Stimulated activated CD4-positive, alpha-beta T cell treated with anti-CD3 and anti-CD28 coated beads, Interleukin-1b, Interleukin-23, amount 100 ng/mL, for 1 hour (primary cell): ENCODE measurements at places on chromosomes 12 and 14.

DNA sequence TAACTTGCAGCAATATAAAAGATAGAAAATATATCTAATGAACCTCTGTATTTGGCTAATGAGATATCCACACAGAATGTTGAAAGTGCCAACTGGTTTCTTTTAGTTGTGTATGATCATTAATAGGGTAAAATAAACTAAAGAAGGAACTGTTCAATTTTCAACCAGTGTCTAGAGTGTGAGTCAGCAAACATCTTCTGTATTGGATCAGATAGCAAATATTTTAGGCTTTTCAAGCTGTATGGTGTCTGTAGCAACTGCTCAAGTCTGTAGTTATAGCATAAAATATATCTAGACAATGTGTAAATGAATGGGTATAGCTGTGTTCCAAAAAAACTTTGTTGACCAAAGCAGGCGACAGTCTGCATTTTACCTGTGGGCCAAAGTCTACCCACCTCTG is 23.5 kb upstream of the NOVA1 start:
- DNase-seq: no peak

- DNase-seq: no peak
Observed at GRCh38 chr12:78863482-78864402, 832 bp upstream of the SYT1 start.

GRCh38 chr12:18861287-18861858 is 123.5 kb downstream of the CAPZA3 start:
- no peak for DNase-seq

- DNase-seq: no peak
Observed at GRCh38 chr12:65355461-65355860, 77.0 kb downstream of the MSRB3 start.

DNA sequence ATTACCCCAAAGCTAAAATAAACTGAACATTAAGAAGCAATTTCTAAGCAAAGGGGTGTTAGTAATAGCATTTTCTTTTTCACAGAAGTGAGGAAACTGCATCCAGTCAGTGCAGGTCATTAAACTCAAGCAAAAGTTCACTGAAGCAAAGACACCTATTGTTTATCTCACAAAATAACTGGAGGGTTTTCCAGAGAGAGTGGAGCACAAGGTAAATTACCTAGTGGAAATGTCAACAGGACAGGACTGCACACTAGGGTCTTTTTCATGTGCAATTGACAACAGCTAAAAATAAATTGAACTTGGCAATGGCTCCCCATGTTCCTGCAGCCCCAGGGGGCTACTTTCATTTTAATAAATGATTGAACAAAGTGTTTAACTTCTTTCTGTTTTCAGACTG is 742.0 kb downstream of the GALC start:
- no peak for DNase-seq

- no peak for DNase-seq
Observed at GRCh38 chr12:103799504-103799856, 41.6 kb downstream of the NT5DC3 start.

GRCh38 chr12:51677284-51677968 is 86.4 kb downstream of the SCN8A start:
- DNase-seq: no peak

- peak; percentile 70 for DNase-seq
Observed at GRCh38 chr12:1594261-1595025, at the start of gene FBXL14. Gene FBXL14 (minus strand): TSS chr12:1594581. CDS start chr12:1594066, 515 bp downstream.

- DNase-seq: no peak
Observed at GRCh38 chr14:92633724-92634123, 114.7 kb downstream of the LGMN start.

DNA sequence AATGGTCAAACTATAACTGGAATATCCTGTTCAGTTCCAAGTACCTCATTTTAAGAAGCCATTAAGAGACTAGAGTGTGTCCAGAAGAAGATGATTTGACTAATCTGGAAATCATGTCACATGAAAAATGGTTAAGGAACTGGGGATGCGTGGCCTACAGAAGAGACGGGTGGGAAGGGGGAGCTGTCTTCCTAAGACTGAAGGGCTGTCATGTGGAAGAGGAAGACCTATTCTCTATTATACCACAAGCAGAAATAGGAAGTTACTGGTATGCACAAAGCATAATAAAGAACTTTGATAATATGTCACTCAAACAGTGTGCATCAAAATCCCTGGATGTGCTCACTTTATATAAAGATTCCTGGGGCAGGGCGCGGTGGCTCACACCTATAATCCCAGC is 50.3 kb downstream of the HECTD4 start:
- no peak for DNase-seq

DNA sequence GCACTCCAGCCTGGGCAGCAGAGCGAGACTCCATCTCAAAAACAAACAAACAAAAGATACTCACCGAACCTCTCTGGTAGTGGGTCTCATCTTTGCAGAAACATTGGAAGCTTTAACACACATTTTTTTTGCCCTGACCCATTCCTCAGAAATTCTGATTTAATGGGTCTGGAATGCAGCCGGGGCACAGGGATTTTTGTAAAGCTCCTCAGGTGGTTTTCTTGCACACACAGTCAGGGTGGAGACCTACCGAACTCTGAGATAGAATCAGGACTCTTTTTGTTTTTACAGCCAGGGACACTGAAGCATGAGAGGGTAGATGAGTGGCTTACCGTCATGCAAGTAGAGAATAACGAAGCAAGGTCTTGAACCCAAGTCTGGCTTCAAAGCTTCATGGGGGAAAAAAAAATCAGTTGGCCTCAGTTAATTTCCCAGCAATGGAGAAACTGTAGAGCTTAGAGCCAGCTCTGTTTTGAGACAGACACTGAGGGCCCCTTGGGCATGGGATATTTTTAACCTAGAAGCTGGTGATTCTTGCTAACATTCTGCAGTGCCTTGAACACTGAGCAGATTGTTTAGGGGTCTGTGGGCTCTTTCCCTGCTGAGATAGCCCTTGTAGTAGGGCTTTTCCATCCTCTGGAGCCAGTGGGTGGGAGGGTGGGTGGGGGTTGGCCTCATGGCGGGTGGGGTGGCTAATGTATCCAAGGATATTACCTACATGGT is 4.8 kb downstream of the RNU4-2 start:
- no peak for DNase-seq

- no peak for DNase-seq
Observed at GRCh38 chr14:33356181-33356580, 417.5 kb downstream of the NPAS3 start.

- no peak for DNase-seq
Observed at GRCh38 chr14:24556756-24557155, 19.3 kb downstream of the CTSG start.

DNA sequence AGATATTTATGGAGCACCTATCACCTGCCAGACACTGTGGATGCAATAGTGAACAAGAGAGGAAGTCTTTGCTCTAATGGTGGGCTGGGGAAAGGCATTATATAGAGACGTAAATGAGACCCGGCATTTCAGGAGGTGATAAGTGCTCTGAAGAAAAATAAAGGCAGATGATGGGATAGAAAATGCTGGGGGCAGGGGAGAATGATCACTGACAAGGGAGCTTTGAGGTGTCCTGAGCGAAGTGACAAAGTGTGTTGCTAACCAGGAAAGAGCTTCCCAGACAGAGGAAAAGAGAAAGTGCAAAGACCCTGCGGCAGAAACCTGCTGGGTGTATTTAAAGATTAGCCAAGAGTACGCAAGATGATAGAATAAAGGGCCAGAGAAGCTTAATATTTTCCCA is 1096.1 kb downstream of the BCL11B start:
- no peak for DNase-seq

DNA sequence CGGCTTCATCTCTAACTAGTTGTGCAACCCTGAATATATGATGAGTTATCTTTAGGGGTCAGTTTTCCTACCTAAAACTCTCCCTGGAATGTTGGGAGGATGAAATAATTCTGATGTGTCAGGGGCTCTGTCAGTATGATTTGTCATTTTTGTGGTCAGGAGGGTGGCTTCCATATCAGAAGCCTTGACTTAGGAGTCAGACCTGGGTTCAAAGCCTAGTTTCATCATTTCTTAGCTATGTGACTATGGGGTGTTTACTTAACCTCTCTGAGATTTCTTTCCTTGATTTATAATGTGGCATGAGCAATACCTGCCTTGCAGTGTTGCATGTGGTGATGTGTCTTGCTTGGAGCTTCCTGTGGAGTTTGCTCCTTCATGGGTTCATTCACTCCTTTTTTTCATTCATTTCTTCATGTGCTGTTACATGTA is 146.8 kb downstream of the CHST11 start:
- DNase-seq: no peak

- no peak for DNase-seq
Observed at GRCh38 chr12:48770756-48771155, 18.1 kb downstream of the ADCY6 start.

DNA sequence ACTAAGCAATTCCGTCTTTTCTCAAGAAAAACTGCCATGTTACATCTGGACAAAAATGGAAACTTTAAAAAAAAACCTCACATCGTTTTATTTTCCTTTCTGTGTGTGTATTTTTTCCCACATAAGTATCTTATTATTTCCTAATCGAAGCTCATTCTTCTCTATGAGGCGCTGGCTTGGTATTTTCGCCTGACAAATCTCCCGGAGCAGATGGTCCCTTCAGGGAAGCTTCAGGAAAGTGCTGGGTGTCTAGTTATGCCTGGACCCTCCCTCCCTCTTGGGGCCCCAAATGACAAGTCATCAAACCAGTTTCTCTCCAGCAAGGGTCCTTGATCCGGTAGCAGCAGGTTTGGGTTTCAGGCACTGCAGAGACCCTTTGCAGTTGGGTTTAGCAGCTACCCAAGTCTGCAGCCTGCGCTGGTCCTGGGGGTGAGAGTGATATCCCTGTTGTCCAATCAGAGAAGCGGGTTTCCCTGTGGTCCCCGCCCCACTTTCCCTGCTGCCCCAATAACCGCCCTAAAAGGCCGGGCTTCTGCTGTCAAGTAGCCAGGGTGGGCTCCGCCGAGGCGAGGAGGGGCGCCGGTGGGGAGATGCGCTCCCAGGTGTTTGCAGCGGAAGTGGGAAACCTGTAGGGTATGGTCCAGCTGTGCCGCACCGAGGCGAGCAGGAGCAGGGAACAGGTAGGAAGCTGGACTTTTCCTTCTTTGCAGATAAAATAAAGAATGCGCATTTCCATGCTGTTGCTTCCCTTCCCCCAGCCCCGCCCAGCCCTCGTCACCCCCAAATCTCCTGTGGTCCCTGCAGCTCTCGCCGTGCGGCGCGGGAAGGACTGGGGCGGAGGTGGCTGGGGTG is at the start of gene CNTN1:
CNTN1 (plus strand) TSS at position 527 of the 852 bp plus-strand sequence.
- DNase-seq: no peak

GRCh38 chr12:10406725-10407124 is 2.8 kb downstream of the KLRC4 start:
- DNase-seq: no peak

DNA sequence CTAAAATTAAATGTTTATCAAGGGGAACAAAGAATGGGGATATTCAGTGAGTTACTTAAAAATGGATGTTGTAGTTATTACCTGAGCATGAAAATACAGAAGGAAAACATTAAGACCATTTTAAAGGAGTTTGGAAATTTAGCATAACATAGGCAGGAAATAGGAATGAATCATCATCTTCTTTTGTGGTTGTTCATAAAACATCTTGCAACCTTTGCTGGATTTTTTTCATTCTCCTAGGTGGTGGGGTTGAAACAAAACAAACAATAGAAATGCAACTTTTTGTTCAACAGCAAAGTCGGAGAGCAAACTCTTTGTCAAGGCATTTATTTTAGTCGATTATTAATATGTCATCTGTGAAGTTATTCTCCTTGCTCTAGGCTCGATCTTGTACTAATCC is 275.1 kb downstream of the IPO8 start:
- DNase-seq: no peak

- no peak for DNase-seq
Observed at GRCh38 chr12:105462831-105463230, 132.3 kb downstream of the C12orf75 start.

GRCh38 chr12:2698566-2698965 is 96.2 kb upstream of the FKBP4 start:
- no peak for DNase-seq

DNA sequence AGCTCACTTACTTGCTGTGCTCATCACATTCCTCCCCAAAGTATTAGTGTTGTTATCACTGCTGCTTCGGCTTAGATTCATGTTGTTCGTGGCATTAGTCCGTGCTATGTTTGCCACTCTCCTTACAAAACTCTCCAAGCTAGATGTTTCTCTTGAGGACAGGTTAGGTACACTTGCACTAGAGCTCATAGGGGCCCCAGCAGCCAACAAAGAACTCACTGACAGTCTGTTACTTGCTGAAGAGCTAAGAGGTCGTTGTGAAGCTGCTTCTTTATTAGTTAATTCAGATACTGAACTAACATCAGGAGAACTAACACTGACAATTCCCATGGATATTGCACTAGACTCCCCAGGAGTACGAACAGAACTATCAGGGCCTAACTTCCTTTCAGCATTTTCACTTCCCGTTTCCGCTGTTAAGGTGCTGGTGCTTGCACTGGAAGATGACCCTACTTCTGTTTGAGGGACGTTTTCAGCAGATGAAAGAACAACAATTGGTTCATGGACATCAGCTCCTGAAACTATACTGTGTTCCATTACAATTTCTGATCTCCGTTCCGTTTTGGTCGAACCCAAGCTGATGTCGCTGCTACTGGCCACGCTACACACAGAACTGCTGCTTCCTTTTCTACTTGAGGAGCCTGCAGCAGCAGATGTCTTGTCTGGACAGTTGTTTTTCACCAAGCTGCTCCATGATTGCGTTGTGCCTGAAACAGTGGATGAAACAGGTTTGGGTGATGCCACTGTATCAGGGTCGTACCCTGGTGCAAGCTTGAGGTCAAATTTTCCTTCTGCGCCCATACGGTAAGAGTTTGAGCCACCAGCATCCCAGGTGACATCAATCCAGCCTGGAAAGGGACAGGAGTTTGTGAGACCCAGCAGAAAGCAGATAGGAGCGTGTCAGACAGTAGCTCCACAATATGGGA is 78.7 kb downstream of the HECTD1 start:
- DNase-seq: no peak

DNA sequence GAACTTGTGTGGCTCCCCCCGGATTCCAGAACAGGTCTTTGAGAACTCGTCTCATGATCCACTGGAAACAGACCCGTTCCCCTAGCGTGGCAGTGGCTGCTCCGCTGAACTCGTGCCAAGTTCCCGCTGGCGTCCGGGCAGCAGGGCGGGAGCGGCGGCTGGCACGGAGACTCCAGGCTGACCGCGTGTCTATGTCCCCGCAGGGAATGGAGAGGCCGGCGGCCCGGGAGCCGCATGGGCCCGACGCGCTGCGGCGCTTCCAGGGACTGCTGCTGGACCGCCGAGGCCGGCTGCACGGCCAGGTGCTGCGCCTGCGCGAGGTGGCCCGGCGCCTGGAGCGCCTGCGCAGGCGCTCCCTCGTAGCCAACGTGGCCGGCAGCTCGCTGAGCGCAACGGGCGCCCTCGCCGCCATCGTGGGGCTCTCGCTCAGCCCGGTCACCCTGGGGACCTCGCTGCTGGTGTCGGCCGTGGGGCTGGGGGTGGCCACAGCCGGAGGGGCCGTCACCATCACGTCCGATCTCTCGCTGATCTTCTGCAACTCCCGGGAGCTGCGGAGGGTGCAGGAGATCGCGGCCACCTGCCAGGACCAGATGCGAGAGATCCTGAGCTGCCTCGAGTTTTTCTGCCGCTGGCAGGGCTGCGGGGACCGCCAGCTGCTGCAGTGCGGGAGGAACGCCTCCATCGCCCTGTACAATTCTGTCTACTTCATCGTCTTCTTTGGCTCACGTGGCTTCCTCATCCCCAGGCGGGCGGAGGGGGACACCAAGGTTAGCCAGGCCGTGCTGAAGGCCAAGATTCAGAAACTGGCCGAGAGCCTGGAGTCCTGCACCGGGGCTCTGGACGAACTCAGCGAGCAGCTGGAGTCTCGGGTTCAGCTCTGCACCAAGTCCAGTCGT is 1.5 kb downstream of the APOLD1 start:
- peak; percentile 38 for DNase-seq

- DNase-seq: no peak
Observed at GRCh38 chr14:104432611-104433231, 146.8 kb upstream of the C14orf180 start.
